Memory B cell (primary cell): ENCODE measurements at places on chromosomes 1 and 21.

DNA sequence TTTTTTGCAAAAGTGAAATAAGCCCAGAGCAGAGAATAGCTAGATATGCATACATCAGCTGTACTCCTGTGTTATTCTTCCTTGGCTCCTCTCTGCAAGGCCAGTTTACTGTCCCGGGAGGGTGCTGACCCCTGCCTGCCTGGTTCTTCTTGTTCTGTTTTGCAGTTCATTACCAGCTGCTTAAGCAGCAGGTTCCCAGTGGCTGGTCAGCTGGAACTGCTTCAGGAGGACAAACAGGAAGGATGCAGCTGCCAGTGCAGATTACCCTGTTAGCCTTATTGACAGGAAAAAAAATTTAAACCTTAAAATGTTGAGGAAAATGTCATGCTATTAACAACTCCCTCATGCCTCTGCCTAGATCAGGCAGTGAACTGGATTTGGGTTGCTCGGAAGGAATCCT, 16.0 kb upstream of the LRIG2 start:
- DNase-seq, result no peak

DNA sequence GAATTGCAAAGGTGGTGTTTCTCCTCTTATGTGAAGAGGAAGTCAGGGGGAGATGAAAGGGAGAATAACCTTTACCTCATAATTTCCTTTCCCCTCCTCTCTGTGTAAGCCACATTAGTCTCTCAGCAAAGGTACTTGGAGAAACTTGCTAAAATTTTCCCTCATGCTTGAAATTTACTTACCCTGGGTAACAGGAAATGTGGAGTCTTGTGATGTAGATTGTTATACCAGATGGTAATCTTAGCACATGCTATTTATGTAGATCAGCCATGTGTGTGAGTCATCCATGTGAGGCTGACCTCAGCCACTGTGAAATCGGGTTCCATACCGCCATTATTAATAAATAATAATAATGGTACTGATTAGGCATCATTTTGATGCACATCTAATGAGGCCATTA, 128.4 kb downstream of the TGFB2 start:
- DNase-seq, result no peak

DNA sequence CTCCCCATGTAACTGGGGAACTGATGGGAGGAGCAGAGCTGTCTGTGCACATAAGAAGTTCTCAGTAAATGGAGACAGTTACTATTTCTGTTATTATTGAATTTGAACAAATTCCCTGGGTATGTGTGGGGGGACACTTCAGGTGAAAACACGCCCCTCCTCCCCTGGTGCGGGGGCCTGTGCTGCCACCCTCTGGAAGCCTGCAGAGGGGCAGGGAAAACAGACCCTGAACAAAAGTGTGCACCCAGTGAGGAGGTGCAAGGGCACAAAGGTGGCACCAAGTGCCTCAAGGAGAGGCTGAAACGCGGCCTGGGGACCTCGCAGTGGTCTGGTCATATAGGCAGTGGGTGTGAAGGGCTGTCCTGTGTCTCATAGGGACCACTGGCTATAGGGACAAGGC, 18.2 kb upstream of the NADK start:
- no peak for DNase-seq

DNA sequence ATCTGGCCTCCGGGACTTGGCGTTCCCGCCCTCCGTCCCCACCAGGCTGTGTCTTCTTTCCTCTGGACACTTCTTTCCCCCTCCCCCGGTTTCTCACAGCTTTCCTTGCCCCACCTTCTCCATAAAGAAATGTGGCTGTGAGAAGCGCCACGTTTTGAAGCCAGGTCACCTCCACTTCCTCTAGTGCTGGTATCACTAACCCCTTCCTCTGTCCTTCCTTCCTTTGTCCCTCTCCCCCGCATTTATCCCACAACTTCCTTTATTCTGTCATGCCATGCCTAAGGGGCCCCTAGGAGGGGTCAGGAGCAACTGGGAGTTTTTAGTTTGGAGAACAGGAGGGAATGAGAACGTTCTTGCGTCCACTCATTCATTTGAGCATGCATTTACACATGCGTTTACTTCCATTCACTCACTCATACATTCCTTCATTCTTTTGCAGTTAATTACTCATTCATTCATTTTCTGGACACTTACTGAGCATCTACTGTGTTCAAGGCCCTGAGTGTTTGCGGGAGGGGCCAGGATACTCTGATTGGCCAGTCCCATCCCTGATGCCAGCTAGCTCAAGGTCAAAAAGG, 5.0 kb upstream of the ACOT11 start:
- no peak for DNase-seq

DNA sequence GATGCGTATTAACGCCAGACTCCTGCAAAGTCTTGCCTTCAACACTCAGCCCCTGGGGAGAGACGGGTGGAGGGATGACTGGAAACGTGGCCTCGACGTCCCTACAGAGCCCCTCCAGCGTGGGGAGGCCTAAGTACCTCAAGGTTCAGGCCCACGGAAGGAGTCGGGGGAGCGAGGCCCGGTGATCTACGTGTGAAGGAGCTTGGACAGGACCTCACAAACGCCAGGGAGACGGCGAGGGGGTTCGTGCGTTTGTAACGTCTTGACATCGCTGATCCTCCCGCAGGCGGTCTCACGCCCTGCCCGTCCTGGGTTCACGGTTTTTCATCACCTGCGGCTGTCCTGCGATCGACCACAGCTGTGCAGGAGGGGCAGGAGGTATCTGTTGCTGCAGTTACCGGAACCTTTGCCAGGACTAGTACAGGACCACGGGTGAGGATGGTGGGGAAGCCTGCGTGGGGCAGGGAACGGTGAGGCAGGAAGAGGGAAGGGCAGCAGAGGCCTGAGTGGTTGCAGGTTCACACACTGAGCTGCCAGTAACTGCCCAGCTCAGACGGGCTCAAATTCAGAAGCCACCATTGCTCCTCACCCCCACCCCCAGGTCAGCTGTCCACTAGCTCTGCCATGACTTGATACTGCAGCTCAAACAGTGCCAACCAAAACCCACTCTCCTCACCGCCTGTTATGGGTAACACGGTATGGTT, 889 bp upstream of the CCNL2 start:
- no peak for DNase-seq

DNA sequence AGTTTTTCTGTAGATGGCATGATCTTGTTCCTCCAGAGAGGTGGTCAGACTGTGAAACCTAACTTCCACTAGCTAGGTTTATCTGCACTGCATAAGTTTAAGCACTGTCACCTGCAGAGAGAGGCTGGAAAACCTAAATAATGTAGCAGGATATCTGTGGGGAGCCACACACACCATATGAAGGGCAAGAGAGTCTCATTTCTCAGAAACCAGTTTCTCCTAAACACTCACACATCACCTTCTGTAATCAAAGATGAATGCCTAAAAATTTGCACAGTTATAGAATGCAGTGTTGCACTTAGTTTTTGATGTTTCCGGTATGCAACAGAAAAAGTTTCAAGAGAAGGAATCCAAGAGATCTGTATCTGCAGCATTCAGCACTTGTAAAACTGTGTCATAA, 654.6 kb downstream of the ADGRL2 start:
- no peak for DNase-seq

GRCh38 chr1:163395790-163396189, 74.0 kb downstream of the NUF2 start:
- no peak for DNase-seq

GRCh38 chr1:109783436-109783835, 19.7 kb upstream of the EPS8L3 start:
- DNase-seq, result no peak

GRCh38 chr1:155977690-155978324, 540 bp downstream of the ARHGEF2 start:
- DNase-seq, result no peak

GRCh38 chr1:68950036-68950435, 453.2 kb upstream of the DEPDC1 start:
- DNase-seq, result no peak
